A375 (cell line): ENCODE measurements at places on chromosomes 1 and 21. TPM values are rescaled to one million over a fixed set of nuclear protein-coding genes. Genes with fewer than 3 reads are reported as not detected.

OR2T5 gene
- total RNA-seq: not detected in 2 replicates

CNR2 gene
- total RNA-seq: not detected in 2 replicates

BARHL2 gene
- total RNA-seq: not detected in 2 replicates

TSSK3 gene
- total RNA-seq: 1.3 and 1.5 TPM in 2 replicates

SH3BGR gene
- total RNA-seq: 1.0 and 13.8 TPM in 2 replicates

CD5L gene
- total RNA-seq: not detected in 2 replicates

OR6K3 gene
- total RNA-seq: not detected in 2 replicates
